ENCODE measurements at places on chromosomes 16 and 17.
A peak's percentile ranks its signal among the peaks of the same experiment; 100 is the strongest.

- no peak for DNase-seq
Observed at GRCh38 chr17:68288804-68289203, 2.1 kb downstream of the SLC16A6 start.

DNA sequence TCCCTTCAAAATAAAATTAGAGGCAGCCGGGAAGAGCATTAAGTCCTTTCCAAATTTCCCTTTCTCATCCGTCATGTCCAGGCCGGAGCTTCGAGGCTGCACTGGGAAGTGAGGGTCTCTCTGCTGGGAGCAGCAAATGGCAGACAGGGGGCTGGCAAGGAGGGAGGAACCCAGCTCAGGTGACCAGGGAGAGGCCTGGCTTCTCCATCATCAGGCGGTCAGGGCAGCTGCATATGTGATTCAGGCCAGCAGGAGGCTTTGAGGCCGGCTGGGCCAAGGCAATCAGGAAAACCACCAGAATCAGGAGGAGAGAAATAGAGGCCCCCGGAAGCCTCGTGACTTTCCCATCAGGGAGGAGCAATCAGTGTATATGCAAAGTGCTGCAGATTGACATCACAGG lies 85.0 kb upstream of the RPL38 start:
- DNase-seq = no peak

DNA sequence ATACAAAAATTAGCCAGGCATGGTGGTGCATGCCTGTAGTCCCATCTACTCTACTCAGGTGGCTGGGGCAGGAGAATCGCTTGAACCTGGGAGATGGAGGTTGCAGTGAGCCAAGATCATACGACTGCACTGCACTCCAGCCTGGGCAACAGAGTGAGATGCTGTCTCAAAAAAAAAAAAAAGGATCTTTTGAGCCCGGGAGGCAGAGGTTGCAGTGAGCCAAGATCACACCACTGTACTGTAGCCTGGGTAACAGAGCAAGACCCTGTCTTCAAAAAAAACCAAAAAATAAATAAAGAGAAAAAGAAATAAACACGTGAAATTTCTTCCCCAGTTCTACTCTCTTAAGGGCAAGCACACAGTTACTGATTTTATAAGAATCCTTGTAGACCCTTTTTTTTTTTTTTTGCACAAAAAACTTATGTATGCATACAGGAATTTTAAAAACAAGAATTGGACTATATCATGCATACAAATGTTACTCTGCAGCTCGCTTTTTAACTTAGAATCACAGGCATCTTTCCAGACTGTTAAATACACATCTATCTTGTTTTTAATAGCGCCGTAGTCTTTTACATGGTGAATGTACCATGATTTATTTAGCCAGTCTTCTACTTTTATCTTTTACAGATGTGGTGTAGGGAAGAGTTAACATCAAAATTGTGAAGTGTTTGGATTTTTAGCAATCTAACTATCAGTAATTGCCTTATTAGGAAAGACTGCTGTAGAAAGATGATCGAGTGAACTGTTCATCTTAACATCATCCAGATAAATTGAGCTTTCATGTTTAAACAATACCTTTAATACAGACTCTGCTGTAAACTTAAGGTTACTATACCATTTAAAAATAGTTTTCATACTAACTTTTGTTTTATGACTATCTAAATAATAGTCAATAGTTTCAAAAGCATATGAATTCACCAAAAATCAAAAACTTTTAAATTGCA lies 14.6 kb downstream of the CDH3 start:
- DNase-seq = no peak

DNA sequence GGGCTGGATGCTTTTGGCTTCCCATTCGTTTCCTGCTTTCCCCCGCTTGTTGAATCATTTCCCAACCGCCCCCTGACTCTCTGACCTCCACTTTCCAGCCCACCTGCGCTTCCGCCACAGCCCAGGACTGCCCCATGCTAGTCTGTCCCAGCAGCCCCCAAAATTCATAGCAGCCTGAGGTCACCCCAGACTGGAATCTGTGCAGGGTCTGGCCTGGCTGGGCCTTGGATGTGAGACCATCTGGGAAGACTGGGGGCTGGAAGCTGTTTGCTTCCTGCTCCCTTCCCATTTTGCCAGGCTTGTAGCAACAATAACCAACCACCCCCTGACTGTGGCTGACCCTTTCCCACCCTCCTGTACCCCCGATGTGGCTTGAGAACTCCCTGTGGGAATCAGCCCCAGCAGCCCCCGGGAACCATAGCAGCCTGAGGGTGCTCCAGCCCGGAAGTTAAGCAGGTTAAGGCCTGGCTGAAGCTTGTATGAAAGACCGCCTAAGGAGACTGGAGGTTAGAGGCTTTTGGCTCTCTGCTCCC lies 2290.8 kb downstream of the TP53TG3F start:
- no peak for DNase-seq

DNA sequence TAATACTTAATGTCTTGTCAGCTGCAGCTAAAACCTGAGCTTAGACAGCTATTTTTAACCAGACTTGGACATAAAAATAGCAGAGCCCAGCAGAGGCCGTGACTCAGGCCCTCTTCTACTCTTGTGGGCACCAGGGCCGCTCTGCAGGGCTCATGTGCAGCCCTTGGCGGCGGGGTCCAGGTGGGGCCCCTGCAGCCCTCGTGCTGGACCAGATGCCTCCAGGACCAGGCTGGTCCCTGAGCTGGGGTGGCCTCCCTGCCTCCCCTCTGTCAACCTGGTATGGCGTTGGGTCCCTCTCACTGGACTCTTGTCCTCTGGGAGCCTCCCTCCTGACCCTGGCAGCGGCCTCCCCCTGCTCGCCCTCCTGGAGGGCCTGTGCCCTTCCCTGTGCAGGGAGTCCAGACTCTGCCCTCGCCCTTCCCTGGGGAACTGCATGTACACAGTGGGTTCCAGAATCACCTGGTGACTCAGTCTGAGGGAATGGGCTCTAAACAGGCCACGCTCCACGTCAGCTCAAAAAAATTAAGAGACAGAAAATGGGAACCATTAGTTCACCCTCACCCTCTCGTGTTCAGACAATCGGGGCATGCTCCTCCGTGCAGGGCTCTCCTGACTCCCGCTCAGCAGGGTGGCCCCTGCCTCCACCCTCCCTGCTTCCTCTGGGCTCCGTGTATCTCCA lies 9.7 kb downstream of the CDK5R1 start:
- DNase-seq = no peak

DNA sequence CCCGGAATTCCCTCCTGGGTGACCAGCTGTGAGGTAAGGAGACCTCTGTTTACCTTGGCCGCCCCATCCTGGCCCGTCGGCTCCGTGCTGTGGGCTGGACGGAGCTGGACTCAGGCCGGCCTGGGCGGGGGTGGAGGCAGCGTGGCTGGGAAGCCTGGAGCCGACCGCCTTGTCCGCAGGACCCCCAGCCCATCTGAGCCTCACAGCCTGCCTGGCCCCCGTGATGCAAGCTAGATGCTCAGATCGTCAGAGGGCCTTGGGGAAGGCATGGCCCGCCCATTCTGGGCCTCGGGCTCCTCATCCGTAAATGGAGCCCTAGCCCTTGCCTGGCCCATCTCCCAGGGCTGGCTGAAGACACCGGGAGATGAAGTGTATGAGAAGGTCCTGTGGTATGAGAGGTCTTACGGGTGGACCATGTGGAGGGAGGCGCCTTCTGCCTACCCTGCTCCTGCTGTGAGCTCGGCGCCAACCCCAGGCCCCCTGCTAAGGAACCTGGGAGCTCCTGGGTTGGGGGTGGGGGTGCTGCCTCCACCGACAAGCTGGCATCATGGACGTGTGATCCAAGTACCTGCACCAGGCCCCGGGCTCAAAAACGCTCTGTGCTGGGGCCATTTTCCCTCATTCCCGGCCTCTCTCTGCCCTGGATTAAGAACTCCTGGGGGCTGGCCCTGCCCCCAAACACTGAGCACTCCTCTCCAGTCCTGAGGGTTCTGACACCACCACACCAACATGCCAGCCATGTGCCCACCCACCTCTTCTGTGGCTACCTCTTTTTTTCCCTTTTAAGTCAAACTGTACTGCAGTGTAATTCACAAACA lies 5.4 kb upstream of the P2RX1 start:
- no peak for DNase-seq

DNA sequence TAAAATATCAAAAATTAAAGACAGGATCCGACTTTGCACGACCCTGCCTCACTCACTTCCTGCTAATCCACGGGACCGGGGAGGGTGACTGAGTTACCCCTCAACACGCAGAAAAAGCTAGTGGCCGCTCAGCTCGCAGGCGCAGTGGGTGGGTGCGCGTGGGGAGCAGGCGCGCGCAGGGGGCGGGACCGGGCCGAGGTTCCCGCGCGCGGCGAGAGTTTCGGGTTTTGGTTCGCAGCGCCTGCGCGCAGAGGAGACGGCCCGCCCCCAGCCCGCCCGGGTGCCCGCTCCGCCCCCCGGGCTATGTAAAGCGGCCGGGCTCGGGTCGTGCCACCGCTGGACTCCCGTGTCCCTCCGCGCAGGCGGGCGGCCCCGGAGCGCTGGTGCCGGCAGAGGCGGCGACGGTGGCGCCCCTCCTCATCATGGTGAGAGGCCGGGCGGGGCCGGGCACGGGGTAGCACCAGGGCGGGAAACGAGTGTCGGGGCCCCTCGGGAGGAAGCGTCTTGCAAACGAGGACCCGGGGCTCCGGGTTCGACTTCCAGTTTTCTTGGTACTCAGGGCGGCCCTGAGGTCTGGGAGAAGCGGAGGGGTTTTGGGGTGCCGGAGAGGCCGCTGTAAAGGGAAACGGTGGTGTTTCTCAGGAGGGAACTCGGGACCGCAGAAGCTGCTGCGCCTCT lies at the start of gene CNP:
Gene CNP, plus strand, starts transcription at position 333 of the 678 bp plus-strand sequence. Its CDS starts 90 bp downstream, at position 423.
- DNase-seq = peak; percentile 58

- no peak for DNase-seq
Observed at GRCh38 chr16:81005610-81006161, 999 bp downstream of the CMC2 start.

DNA sequence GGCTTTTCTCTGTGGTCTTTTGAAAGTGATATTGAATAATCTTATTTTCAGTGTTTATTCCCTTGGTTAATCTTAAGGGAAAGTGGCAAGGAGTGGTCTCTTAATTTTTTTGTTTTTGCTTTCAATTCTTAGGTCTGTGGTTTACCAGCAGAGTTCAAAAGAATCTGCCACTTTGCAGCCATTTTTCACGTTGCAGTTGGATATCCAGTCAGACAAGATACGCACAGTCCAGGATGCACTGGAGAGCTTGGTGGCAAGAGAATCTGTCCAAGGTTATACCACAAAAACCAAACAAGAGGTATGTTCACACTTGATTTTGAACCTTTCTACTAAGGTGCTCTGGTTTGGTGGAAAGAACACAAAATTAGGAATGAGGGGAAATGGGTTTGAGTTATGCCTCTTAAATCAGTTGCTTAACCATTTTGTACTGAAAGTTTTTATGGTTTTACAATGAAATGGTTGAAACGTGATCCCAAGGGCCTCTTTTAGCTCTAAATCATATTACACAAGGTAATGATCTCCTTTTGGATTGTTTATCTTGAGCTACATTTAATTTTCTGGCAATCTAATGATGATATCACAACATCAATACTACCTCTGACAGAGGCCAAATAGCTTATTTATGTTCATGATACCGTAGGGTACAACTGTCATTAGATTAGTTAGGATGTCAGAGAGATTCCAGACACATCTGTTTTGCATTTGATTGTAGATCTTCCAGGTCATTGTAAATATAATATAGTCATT lies 51.6 kb upstream of the CRISPLD2 start:
- no peak for DNase-seq

DNA sequence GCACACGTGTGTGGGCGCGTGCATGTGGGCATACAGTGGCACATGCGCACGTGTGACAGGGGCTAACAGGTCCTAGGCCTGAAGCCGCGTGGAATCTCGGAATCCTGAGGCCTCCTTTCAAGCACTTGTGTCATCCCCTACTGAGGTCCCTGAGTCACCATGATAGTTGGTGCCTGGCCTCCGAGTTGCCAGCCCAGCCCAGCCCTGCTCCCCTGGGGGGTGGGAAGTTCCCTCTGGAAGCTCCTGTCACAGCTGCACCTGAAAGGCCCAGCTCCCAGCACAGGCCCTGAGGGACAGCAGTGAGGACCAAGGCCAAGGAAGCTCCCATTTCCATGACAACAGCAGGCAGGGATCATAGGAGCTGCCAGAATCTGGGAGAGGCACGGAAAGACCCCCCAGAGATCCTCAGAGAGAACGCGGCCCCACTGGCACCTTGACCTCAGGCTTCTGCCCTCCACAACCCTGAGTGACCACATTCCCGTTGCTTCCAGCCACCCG lies 35.4 kb upstream of the ENPP7 start:
- DNase-seq = no peak

DNA sequence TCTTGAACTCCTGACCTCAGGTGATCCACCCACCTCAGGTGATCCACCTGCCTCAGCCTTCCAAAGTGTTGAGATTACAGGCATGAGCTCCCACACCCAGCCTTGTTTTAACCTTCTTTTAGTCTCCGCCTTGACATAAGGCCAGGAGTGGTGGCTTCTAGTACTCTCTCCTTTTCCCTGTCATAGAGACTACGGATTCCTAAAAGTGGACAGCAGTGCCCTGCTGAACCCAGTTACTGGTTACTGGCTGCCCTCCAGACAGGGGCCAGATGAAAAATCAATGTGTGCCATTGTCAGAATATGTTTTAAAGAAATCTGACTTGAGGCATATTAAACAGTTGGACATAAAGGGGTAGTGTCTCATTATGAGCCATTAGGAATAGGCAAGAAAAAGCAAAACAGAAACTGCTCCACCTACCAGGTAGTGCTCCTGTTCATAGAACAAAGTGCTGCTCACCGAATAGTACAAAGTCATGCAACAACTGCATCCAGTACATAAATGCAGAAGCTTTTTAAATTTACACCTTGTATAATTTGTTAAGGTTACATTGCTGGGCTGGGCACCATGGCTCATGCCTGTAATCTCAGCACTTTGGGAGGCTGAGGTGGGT lies 32.1 kb downstream of the TRIM25 start:
- DNase-seq = no peak

DNA sequence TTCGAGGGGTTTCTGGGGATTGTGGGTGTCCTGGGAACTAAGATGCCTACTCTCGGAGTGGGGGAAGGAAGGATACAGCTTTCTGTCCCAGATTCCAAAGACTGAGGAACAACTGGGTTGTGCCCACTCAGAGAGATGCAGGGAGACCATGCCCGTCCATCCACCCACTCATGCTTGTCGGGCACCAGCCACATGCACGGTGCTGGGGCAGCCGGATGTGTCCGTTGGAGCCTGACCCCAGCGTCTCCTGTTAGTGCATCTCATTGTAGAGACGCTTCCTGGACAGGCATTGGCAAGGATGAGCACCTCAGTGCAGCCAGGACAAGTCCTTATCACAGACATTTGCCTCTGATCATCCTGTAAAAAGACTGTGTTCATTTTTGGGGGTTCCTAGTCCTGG lies 58.1 kb downstream of the METRNL start:
- no peak for DNase-seq

GRCh38 chr16:29911676-29912010 lies 11.4 kb downstream of the ASPHD1 start:
- DNase-seq = no peak

GRCh38 chr16:66695471-66695934 lies 1.0 kb downstream of the CMTM4 start:
- no peak for DNase-seq

GRCh38 chr16:11302977-11303376 lies 21.8 kb upstream of the PRM1 start:
- DNase-seq = no peak

DNA sequence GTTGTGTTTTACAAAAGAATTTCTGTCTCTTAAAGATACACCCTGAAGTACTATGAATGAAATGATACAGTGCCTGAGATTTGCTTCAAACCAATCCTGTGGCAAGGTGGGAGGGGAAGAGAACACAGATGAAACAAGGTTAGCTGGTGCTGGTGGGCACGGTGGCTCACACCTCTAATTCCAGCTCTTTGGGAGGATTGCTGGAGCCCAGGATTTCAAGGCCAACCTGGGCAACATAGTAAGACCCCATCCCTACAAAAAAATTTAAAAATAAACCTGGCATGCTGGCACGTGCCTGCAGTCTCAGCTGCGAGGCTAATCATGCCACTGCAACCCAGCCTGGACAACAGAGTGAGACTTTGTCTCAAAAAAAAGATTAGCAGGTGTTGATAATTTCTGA lies 67.3 kb upstream of the FA2H start:
- DNase-seq = no peak
